Anterior cingulate cortex (tissue), 58 donors: ENCODE measurements at places on chromosomes 1 and 21.

- DNase-seq = no peak
Observed at GRCh38 chr1:81588149-81588548, 212.6 kb upstream of the ADGRL2 start.

GRCh38 chr1:46595127-46595526, 8.9 kb downstream of the MKNK1 start:
- DNase-seq = no peak

DNA sequence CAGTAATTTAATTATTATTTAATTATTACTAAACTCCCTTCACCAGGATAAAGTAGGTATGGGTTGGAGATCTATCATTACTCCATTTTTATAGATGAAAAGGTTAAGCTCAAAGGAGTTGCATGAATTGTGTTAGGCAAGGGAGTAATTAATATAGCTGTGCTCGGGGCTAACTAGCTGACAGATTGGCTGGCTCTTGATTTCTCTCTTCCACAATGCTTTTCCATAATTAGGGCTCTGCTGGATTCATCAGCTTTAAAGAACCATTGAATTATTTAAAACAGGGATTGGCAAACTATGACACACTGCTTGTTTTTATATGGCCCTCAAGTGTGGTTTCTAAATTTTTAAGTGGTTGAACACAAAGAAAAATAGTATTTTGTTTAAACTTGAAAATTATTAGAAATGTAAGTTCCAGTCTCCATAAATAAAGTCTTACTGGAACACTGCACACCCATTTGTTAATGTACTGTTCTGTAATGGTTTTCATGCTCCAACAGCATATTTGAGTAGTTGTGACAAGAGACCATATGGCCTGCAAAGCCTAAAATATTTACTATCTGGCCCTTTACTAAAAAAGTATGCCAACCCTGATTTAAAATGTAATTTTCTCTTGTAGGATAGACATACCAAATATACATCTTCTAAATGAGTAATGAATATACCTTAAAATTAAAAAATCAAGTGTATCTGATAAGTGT, 76.4 kb downstream of the GDAP2 start:
- DNase-seq = no peak

DNA sequence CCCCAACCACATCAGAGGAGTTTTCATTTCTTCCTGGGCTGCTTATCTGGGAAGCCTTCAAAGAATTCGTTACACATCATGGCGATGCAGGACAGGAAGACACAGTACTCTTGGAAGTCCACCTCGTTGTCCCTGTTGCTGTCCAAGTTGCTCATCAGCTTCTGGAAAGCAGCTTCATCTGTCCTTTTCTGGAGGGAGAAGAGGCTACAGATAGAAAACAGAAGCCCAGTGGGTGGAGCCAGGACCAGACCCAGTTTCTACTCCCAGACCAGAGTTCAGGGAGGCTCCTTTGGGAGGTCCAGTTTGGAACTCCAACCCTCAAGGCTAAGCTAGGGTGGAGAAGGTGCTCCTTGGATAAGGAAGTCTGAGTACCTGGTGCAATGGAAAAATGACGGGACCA, 1.9 kb downstream of the S100A4 start:
- no peak for DNase-seq

DNA sequence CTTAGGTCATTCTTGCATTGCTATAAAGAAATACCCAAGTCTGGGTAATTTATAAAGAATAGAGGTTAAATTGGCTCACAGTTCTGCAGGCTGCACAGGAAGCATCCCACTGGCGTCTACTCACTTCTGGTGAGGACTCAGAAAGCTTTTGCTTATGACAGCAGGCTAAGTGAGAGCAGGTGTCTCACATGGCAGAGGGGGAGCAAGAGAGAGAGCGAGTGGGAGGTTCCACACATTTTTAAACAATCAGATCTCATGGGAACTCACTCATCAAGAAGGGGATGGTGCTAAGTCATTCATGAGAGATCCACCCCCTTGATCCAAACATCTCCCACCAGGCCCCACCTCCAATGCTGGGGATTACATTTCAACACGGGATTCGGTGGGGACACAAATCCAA, 13.6 kb upstream of the RGS4 start:
- DNase-seq = no peak

GRCh38 chr1:228270032-228270431, 62.2 kb downstream of the OBSCN start:
- DNase-seq = no peak

DNA sequence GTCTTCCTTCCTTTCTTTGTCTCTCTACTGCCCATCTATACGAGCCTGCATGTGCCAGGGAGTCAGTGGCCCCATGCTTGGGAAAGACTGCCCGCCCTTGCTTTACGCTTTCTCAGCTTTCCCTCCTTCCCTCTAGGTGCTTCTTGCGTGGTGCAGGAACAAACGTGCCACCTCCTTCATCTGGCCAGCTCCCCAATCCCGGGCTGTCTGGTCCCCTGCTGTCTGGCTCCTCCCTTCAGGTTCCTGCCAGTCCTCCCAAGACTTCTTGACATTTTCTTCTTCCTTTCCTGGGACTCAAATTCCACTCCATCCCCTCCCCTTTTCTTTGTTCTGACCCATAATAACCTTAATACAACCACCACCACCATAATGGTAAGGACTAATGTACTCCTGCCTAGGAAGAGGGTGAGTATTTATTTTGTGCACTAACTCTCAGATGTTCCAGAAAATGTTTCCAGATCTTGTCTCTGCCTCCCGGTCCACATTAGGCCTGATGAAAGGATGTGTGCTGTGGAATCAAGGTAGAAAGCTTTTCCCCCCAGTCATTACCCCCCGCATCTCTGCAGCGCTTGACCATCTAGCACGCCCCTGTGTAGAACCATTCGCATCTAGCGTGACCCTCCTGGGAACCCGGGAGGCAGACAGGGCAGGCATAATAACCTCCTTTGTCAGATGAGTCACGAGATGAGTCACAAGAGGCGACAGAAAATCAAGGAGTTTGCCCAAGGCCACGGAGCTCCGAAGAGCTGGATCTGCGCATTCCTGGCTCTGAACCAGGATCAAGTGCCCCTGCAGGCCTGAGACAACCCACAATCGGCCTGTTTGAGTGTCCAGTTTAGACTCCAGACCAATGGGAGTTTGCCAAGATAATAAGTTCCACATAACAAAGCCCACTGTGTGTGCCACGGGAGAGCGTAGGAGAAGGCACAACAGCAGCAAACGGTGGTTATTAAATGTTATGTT, 60.1 kb upstream of the NEK2 start:
- DNase-seq = no peak

DNA sequence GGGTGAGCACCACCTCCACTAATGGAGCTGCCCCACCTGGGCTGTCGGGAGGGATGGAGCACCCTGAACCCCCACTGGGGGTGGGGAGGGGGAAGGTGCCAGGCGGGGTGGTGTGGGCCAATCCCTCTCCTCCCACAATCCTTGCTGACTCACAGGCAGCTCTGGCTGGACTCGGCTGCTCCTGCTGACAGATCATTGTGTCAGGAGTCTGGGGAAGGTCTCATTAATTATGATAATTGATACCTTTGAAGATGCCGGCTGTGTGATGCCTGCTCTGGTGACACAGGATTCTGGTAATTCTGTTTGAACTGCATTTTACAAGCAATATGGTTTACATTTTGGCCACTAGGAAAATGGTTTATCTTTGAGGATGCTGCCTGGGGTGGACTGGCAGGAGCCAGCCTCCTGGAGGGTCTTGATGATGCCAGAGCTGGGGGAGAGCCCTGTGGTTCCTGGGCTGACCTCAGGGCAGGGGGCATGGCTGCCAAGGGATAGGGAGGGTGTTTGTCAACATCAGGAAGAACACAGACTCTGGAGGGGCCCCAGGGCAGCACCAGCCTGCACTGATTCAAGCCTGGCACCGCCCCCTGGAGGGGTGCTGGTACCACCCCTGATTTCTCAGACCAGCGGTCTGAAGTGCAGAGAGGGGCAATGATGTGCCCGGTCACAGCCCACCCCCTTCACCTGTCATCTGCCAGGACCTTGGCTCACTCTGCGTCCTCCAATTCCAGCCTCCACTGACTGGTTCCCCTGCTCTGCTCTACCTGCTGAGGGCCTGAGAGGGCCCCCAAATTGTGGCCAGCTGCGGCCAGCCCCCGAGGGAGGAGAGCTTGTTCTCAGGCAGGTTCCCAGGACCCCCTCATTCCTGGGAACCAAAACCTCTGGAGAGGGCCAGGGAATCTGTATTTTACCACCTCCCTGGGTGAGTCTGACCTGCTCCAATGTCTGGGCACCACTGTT, 338.8 kb downstream of the MATN1 start:
- DNase-seq = no peak

DNA sequence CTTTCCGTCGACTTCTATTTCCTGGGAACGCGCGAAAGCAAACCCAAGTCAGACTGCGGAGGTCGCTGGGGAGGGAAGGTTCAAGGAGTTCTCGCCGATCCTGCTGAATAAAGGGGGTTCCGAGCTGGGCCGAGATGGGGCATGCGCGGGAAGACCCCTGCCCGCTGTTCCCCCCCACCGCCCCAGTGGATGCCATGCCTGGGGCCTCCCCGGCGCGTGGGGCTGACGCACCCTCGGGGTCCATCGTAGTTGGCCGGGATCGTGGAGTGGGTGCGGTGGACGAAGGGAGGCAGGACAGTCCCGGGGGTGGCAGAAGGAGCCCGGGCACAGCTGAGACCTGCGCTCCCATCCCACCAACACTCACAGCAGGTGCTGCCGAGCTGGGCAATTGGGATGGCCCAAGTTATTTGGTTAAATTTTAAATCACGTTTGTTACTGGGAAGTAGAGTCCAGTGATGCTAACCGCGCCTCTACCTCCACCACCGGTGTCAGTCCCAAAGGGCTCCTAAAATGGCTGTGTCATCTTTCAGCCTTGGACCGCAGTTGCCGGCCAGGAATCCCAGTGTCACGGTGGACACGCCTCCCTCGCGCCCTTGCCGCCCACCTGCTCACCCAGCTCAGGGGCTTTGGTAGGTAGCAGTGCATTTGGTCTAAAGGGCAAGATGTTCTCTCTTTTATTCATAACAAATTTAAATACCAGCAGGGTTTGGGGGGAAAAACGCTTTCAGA, 801 bp downstream of the MX1 start:
- DNase-seq = no peak

DNA sequence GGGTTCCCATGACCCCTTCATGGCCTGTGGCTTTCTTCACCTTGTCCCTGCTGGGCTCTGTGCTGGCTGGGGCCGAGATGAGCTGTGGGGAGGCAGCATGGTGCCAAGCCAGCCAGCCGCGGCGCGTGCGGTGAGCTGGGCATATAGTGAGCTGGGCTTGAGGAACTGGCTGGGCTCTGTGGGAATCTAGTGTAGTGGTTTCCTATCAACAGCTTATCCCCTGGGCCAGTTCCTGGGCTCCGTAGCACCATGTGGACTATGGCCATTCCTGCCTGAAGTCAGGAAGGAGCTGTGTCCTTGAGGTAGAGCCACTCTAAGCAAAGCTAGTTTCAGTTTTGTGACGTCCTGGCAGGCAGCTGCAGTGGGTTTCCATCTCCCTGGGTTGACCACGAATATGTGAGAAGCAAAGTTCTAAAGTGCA, 1.8 kb downstream of the NCMAP start:
- no peak for DNase-seq

GRCh38 chr21:38833117-38833516, 27.4 kb downstream of the ETS2 start:
- no peak for DNase-seq

- no peak for DNase-seq
Observed at GRCh38 chr1:201612645-201613044, 73.7 kb downstream of the NAV1 start.

- DNase-seq = no peak
Observed at GRCh38 chr1:84214115-84214956, 70.3 kb downstream of the PRKACB start.

DNA sequence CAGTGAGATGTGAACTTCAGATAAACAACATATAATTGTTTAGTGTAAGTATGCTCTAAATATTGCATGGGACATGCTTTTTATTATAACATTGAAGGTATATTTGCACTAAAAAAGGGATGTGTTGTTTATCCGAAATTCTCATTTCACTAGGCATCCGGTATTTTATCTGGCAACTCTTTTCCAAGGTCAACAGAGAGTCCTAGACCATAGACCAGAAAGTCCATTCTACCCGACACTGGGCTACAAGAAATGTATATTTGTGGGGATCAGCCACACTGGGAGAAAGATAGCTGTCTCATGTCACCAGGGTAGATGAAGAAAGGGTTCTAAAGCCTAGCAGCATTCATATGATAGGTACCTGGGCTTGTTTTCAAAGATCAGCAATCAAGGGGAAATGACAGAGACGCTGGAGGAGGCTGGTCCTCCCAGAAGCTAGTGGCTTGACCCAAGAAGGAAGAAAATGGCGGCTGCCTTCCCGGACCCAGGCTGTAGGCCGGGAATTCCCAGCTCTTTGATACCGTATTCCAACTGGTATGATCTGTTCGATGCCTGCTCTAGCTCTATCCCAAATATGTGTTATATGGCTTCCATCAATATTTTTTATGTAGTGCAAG, 161.1 kb upstream of the IRF2BP2 start:
- no peak for DNase-seq

GRCh38 chr1:234715252-234716014, 105.5 kb upstream of the IRF2BP2 start:
- DNase-seq = no peak

GRCh38 chr1:84297546-84298244, 3.8 kb upstream of the SAMD13 start:
- no peak for DNase-seq

GRCh38 chr1:231337043-231337471, 595 bp downstream of the EXOC8 start:
- no peak for DNase-seq

GRCh38 chr21:43884861-43885417, 19.9 kb downstream of the AGPAT3 start:
- no peak for DNase-seq

GRCh38 chr21:9753943-9754342, 767.4 kb upstream of the TPTE start:
- no peak for DNase-seq

- DNase-seq = no peak
Observed at GRCh38 chr21:45470087-45470515, 65.1 kb downstream of the COL18A1 start.

DNA sequence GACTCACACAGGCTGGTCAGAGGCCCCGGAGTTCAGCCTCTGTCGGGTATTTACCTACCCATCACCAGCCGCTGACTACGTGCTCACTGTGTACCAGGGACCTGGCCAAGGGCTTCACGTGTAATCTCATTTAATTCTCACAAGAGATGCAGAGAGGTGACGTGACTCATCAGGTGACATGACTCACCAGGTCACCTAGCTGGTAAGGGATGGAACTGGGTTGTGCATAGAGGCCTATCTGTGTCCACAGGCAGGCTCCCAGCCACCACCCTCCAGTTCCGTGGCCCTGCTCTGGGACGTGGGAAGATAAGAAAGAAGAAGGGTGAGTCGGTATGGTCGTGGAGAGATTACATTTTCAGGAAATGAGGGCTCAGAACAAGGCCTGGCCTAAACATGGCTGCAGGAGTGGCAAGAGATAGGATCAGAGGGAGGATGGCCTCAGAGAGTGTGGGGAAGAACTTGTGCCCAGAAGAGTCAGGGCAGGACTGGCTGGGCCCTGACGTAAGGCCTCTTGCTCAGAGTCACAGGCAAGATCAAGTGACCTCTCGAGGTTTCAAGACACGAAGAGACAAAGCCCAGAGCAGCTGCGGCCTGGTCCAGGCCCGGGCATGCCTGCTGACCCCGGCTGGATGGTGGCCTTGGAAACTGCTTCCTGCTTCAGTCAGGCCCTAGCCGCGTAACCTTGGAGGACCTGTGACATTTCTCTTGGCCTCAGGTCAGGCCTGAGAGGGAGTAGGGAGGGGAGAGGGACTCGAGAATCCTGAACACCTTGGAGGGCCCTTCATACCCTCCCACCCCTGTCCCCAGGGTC, 52.7 kb upstream of the WASF2 start:
- no peak for DNase-seq

GRCh38 chr1:14113271-14113670, 413.3 kb downstream of the PRDM2 start:
- no peak for DNase-seq

- DNase-seq = peak; percentile 91
Observed at GRCh38 chr1:150213170-150214098, 22.5 kb downstream of the ANP32E start.
